ENCODE measurements at places on chromosomes 11 and 22.

DNA sequence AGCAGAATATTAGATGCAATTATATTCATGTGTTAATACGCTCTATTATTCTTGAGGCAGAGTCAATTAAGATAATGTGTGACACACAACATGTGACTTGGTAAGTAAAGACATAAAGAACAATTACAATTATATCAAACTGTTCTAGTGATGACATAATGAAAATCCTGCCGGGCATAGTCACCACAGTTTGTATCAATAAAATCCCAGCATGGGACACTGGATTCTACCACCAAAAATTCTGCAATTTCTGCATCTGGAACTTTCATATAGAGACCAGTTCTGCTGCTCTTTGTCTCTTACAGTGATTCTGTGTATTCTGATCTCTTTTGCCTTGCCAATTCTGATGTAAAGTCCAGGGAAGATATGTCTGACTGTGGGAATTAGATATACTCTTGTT, 495.6 kb upstream of the LRRC4C start:
- no peak for DNase-seq

DNA sequence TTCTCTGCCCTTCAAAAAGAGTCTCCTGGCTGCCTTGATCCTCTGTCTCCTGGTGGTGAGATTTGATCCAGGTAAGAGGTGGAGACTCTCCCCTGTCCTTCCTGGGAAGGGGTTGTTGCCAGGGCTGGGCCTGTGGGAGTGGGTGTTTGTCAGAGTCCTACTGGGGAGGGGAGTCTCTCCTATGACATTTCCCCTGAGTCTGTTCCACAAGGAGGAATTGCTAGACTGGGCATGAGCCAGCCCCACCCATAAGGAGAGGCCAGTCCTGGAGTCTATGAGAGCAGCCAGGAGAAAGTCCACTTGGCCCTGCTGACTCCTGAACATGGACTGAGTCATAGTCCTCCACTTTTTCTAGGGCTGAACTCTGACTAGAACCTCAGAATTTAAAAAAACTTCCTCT, 7.4 kb downstream of the PEX26 start:
- DNase-seq = no peak

DNA sequence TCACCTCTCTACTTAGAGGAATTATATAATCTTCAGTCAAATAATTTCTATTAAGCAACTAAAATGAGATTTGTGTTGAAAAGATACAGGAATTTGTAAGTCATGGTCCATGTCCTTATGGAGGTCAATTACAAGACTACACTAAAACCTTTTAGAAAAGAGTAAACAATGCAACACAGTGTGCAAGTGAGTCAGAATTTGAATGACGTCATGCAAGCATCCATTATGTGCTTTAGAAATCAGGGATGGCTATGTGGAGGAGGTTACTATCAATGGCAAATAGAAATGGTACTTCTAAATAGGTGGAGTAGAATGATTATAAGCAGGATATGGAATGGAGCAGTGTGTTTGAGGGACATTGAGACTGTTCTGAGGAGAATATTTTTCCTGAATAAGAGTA, 16.6 kb downstream of the OR10D3 start:
- no peak for DNase-seq

DNA sequence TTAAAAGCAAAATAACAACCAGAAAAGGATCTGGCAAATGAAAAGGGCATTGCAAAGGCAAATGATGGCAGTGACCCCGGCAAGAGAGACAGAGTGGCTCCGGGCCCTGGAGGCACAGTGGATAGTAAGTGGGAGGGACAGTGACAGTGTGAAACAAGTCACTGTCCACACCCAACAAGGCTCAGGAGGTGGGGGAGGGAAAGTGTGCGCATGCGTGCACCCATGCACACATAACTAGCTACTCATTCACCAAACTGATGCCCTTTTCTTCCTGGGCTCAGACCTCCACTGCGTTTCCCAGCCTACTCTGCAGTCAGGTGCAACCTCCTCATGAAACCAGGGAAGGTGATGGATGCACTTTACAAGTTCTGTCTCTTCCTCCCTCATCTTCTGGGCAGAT, 108.4 kb downstream of the SHANK2 start:
- DNase-seq = no peak

DNA sequence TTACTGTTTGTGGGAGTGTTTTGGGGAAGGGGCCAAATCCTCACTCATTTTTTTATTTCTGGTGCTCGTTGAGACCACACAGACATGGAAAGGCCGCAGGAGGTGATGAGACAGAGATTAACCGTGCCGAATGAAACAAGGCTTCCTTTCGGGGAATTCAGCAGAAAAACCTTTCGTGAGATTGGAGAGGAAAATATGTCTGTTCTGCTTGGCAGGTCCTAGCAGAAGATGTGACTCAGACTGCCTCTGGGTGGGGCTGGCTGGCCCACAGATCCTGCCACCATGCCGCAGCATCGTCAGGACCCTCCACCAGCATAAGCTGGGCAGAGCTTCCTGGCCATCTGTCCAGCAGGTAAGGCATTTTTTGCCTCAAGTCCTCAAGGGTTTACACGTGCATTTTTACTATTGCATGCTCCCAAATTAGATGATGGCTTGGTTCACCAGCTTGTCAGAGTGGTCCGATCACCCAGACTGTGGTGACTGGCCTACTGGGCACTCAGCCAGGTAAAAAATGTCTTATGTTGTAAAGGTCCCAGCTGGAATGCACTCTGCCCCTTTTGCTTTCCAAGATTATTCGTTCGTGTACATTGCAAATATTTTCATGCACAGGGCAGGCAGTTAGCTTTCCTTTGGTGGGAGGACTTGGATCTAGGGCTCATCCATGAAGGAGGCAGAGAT, 1.5 kb downstream of the DDB2 start:
- DNase-seq = peak; percentile 74

GRCh38 chr11:78981153-78981552, 406.5 kb upstream of the NARS2 start:
- no peak for DNase-seq

DNA sequence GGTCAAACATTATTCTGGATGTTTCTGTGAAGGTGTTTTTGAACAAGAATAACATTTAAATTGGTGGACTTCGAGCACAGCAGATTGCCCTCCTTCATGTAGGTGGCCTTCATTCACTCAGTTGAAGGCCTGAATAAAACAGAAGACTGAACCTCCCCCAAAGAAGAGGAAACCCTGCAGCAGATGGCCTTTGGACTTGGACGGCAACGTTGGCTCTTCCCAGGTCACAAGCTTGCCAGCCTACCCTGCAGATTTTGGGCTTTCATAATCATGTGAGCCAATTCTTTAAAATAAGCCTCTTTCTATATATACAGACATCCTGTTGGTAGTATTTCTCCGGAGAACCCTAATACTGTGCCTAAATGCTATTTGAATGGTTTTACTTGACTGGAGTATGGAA, 432.2 kb upstream of the NARS2 start:
- no peak for DNase-seq

- no peak for DNase-seq
These were observed 53.6 kb upstream of the USP47 start for GRCh38 chr11:11788063-11788710.

DNA sequence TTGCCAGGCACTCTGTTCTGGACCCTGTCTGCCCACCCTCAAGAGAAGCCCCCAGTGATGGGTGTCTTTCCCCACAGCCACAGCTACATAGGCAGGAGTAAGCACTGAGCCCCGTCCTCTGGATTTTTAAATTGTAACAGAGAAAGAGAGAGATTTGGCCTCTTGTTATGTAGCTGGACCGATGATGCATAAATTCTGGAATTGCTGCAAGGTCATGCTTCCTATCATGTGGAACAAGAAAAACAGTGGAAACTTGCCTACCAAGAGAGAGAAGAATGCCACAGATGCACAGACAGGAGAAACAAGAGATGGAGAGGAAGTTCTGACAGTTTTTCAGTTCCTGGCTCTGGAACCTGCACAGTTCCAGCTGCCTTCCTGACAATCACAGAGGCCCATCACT, 150.2 kb downstream of the ETS1 start:
- DNase-seq = no peak

DNA sequence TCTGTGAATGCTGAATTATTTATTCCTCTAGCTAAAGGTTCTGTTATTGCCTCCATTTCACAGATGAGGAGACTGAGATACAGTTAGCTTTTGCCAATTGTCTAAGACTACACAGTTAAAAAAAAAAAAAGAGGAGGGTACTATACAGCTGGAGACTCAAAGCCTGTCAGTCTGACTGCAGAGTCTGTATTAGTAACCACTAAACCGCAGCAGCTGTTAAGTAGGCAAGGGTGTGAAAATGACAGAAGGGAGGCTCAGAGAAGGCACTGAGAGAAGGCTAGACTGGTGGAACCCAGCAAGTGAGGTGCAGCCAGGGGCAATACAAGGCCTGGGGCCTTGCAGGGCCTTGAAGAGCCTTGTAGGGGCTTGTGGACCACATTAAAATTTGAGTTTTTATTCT, 181.2 kb downstream of the CSNK2A3 start:
- peak; percentile 29 for DNase-seq

- no peak for DNase-seq
These were observed 62.2 kb downstream of the SGSM3 start for GRCh38 chr22:40432625-40433024.

DNA sequence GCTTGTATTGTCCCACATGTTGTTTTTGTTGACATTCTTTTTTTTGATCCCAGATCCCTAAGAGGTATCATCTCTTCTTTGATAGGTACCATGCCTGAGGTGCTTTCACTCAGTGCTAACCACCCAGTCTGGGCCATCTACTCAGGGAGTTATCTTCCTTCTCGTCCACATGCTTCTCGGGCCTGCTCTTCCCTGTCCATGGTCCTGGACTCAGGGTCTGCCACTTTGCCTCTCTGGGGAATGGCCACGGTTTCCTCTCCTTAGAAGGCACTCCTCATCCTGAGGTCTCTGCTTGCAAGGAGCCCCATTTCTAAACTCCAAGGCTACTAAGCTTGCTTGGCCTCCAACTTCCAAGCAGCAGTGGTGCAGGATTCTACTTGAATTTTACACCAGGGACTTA, 227.0 kb upstream of the NCAM1 start:
- DNase-seq = no peak

DNA sequence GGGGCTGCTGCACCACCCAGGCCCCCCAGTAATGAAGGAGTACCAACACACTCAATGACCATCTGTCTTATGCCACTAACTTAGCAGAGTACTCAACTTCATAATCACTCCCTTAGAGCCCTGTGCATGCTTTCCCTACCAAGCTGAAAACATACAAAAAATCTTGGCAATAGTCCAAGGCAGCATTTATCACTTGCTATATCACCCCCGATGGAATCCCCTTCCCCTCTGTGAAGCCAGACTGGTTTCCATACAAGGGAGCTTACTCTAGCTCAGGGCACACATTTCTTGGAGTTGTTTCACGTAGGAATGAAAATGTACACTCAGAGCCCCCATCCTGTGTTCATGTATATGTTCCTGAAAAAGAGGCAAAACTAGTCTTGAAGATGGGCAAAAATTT, 301.3 kb upstream of the TENM4 start:
- no peak for DNase-seq

GRCh38 chr11:575313-575995, 816 bp upstream of the PHRF1 start:
- DNase-seq = no peak

DNA sequence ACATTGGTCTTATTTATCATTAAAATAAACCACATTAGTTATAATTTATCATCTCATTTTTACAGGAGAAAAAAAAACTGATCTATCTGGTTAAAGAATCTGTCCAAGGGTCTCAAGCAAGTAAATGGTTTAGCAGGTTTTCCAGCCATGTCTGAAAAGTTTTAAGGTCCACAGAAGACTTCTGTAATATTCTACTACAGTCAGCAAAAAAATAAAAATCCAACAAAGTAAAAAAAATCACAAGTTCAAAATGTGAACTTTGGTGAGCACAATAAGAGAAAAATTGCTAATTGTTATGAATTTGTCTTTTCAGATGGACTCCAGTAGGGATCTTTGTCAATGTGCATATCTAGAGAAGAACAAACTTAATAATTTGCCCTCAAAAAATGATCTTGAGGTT, 1.3 kb downstream of the OR52E4 start:
- no peak for DNase-seq

- no peak for DNase-seq
These were observed 109.9 kb upstream of the CLMP start for GRCh38 chr11:123304828-123305466.

DNA sequence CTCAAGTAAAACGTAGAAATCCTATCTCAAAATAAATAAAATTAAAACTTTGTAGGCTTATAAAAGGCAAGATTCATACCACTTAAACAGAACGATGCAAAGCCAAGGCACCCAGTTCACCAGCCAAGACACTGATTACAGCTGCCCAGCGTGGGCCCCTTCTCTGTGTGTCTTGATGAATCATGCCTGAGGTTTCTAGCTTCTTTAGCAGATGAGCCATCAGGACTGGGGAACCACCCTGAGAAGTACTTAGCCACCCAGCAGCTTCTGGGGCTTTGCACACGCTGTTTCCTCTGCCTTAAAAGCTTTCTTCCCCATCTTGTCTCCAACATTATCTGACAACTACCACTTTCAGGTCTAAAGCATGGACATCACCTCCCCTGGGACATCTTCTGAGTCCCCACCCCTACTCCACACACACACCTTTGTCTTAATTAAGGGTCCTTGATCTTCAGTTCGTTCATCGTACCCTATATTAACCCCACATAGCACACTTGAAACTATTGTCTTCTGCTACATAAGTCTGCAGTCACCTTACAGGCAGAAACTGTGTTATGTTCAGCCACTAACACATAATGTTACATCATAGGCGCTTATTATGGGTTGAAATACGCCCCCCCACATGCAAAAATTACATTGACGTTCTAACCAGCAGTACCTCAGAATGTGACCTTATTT, 8.7 kb upstream of the LAYN start:
- DNase-seq = peak; percentile 84

DNA sequence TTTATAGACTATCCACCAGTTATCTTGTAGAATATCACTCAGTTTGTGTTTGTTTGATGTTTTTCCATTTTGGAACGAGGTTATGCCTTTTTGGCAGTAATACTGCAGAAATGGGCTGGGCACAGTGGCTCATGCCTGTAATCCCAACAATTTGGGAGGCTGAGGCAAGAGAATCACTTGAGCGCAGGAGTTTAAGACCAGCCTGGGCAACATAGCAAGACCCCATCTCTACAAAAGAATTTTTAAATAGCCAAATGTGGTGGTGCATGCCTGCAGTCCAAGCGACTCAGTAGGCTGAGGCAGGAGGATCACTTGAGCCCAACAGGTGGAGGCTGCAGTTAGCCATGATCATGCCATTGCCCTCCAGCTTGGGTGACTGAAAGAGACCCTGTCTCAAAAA, 22.8 kb upstream of the B4GALNT4 start:
- DNase-seq = no peak

- DNase-seq = no peak
These were observed 585.7 kb downstream of the INSC start for GRCh38 chr11:15700456-15700855.

- DNase-seq = no peak
These were observed 107.7 kb downstream of the CRYBB2 start for GRCh38 chr22:25327018-25327755.
